ENCODE measurements at places on chromosomes 2 and 18.

DNA sequence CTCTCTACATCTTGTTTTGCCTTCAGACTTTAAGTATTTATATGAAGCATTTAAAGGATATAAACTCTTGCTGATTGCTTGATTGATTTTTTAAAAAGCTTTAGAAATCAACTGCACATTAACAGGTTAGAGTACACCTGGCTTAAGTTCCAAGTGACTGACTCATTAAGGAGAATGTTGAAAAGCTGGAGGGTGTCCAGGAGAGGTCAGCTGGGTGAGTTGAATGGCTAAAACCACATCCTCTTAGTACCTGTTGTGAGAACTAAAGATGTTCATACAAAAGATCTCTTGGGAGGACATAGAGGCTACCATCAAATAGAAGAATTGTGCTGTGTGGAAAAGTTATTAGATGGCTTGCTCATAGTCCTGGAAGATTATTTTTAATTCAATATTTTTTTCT, 206.8 kb downstream of the TXNL1 start:
- DNase-seq, result peak; percentile 28

DNA sequence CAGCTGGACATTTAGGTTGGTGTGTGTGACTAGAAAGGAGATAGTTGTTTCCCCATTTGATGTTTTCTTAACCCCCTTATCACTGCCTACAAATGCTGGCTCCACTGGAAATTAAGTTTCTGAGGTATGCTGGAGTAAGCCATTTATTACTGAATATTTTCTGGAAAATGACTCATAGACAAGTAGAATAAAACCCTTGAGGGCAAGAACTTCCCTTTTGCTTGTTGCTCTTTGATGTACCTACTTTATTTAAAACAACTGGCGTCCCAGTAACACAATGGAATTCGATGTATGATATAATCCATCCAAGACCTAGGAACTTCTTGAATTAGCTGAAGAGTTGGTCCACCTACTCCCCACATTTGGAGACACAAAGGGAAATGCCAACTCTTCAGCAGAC, 33.3 kb upstream of the SESTD1 start:
- no peak for DNase-seq

GRCh38 chr2:157769856-157770255, 106.3 kb downstream of the ACVR1 start:
- no peak for DNase-seq

GRCh38 chr2:121860033-121860757, 104.7 kb downstream of the TSN start:
- DNase-seq, result peak; percentile 47

GRCh38 chr2:68379184-68379708, 14.2 kb downstream of the PLEK start:
- no peak for DNase-seq

- peak; percentile 55 for DNase-seq
Measured at GRCh38 chr2:236261452-236261851, 2.8 kb downstream of the ASB18 start.

DNA sequence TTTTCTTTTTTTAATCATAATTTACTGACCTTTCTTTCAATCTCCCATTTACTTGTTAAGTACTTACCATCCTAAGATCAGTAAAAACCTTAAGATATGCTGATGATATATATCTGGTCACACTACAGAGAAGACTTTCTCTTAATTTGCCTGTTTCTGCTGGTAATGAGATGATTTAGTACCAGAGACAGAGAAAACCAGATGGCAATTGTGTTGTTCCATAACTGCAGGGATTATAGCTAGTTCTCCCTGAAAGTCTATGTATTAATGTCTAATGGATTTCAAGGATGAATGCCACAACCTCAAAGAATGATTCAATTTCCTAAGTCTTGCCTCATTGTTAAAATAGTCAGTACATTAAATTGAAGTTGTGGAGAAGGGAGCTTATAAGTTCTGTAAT, 40.3 kb downstream of the SNTG2 start:
- DNase-seq, result no peak

GRCh38 chr2:133459590-133459989, 108.7 kb downstream of the NCKAP5 start:
- DNase-seq, result no peak

DNA sequence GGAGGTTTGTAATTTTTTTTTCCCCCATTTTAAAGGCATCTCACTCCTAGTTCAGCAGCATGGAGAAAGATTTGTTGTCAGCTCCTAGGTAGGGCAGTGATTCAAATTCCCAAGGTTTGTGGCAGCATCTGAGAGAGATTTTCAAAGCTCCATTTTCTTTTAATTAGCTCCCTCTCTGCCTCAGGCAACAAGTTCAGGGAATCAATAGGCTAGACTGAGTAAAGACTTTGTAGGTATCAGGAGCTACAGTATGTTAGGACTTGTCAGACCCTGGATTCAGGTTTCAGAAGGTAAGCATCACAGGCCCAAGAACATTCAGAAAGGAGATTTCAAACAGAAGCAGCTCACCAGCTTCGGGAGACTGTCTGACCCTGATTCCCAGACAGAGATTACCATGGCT, 273.3 kb upstream of the ERBB4 start:
- DNase-seq, result no peak

- no peak for DNase-seq
Measured at GRCh38 chr2:205848601-205849000, 166.3 kb downstream of the NRP2 start.

DNA sequence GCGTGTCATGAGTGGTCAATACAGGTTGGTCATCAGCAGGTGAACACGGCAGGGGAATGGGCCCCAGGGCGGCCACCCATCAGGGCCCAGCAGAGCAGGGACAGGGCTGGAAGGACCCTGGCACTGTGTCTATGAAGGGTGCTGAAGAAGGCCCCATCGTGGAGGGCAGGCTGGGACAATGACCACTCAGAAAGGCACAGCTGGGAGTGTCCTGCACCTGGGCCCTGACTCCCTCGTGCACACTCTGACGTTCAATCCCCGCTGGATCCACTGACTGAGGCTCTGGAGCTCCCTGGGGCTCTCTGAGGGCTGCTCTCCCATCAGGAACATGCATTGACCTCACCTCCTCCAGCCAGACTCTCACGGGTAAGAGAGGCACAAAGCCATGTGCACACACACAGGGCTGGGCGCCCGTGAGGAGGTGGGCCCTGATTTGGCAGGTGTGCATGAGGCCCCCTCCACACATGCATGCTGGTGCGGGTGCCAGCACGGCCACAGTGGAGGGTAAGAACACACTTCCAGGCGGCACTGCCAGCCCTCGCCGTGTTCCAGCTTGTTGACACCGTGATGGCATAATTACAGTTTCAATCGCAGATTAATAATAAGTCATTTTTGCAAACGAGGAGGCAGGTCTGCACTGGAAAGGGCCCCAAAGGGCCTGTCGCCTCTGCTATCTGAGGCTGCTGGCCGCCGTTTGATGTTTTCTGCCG, 58.5 kb downstream of the SMAD7 start:
- no peak for DNase-seq

GRCh38 chr18:56647071-56647470, 4.1 kb upstream of the WDR7 start:
- no peak for DNase-seq

- DNase-seq, result no peak
Measured at GRCh38 chr2:99688699-99689098, 198.9 kb upstream of the REV1 start.

DNA sequence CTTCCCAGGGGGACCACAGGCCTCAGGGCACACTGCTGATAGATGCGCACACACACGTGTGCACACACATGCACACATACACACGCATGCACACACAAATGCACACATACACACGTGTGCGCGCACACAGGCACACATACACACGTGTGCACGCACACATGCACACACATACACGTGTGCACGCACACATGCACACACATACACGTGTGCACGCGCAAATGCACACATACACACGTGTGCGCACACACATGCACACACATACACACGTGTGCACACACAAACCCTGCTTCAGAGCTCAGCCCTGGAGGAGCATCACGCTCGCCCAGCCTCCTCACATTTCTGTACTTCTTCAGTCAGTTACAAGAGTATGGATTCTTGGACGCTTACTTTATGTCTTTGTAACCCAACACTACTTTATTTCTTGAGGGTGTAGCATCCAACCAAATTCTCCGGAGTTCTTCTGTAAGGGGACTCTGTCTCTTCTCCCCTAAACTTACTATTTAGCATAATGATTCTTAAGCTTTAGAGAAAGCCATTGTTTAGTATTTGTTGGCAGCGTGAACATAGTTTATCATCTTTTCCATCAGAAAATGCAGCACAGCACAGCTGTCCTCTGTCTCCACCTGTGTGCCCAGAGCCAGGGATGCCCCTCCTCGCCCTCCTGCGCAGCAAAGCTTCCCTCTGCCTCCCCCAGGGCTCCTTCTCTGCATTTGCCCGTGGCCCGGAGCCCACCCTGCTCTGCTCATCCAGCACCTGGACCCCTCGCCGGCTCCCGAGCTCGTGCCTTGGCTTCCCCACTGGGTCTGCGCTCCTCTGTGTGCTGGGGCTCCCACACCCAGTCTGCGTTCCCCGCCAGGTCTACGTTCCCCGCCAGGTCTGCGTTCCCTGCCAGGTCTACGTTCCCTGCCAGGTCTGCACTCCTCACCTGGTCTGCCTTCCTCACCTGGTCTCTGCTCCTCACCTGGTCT, 74.4 kb upstream of the CTDP1 start:
- DNase-seq, result no peak

DNA sequence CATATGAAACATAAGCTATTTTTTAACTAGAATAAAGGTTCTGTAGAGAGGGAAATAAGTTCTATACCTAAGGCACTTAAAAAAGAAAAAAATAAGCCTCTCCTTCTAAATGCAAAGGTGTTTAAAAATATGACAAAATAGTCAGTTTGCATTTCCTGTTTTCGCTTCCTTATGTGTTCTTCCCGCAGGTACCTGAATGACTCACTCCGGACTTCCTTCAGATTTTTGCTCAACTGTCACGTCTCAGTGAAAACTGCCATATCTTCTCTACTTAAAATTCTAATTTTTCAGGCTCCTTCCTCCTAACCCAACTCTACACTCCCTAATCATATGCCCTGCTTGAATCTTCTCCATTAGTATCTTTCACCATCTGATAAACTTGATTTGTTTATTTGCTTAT, 1333.1 kb downstream of the LRP1B start:
- DNase-seq, result no peak

GRCh38 chr18:29184654-29185053, 1007.7 kb upstream of the CDH2 start:
- DNase-seq, result peak; percentile 88

- DNase-seq, result no peak
Measured at GRCh38 chr2:63035660-63036059, 15.0 kb upstream of the OTX1 start.

DNA sequence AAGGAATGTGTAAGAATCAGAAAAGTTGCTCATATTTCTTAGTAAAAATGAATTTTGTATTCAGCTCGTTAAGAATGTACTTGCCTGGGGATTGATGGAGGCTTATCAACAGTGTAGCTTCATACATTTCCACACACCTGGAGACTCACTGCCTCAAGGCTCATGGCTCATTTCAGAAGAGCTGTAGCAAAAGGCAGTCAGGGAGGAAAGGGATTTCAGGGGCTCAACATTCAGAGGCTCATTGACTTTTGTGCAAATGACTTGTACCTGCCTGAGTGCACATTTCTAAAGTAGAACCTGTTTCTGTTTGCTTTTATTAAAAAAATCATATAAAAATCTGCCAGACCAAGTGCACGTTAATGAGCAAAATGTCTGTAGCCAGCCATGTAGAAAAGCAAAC, 304.4 kb downstream of the KCNS3 start:
- DNase-seq, result no peak

DNA sequence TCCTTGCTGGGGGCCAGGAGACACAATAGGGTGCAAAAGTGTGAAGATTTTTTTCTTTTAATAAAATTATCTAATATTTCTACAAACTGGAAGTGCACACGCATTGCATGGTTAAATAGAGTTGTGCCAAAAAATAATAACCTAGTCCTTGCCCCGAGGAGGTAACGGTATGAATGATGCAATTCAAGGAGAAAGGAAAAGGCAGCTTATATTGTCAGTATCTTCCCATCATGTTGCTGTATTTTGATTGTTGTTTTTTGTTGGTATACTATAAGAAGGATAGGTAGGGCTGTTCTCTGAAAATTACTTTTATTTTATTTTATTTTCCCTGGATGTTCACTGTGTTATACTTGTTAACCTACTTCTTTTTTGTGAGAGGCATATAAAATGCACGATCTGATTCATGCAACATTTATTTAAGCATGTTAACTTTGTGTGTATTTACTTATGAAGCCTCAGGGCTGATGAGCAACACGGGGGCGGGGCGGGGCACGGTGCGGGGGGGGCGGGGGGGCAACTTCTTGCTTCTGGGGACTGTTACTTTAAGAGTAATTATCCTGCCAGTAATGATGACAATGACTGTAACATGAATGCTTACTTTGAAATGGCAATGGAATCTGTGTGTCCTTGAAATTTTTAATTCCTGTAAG, 118.6 kb downstream of the AQP4 start:
- no peak for DNase-seq

- peak; percentile 78 for DNase-seq
Measured at GRCh38 chr2:71784734-71785511, 331.6 kb downstream of the DYSF start.

- DNase-seq, result no peak
Measured at GRCh38 chr2:11102956-11103860, 52.1 kb upstream of the SLC66A3 start.
